ENCODE measurements at places on chromosomes 11 and 22. TPM values are rescaled to one million over a fixed set of nuclear protein-coding genes. Genes with fewer than 3 reads are reported as not detected.

MMP27 gene
- not detected for total RNA-seq

ISX gene
- total RNA-seq, result not detected

NELL1 gene
- total RNA-seq, result not detected

SLC43A3 gene
- 434 TPM for total RNA-seq

OR6T1 gene
- not detected for total RNA-seq

TEX54 gene
- 0.50 TPM for total RNA-seq

OR51E1 gene
- not detected for total RNA-seq

TSPAN32 gene
- 6.6 TPM for total RNA-seq

RFPL1 gene
- not detected for total RNA-seq

GAL gene
- total RNA-seq, result 1.7 TPM

PLEKHB1 gene
- 10.3 TPM for total RNA-seq

A4GALT gene
- total RNA-seq, result not detected

TSG101 gene
- 44.8 TPM for total RNA-seq

MS4A4A gene
- total RNA-seq, result 0.20 TPM

PRG3 gene
- total RNA-seq, result not detected

SWAP70 gene
- 7.8 TPM for total RNA-seq

IFT27 gene
- total RNA-seq, result 24.9 TPM

PLAAT4 gene
- total RNA-seq, result 21.8 TPM

PDE3B gene
- total RNA-seq, result 47.2 TPM

All from CD8-positive, alpha-beta memory T cell (primary cell).